Activated T-helper 2 cell treated with anti-CD3 and anti-CD28 coated beads, Interferon-gamma antibody, Interleukin-2, Interleukin-4, amounts not matched to agents 10 μg/mL and 5 μg/mL and 100 μg/mL, durations not matched to agents 14 hours and 24 hours and 36 hours (primary cell): ENCODE measurements at places on chromosomes 1 and 21. TPM values are rescaled to one million over a fixed set of nuclear protein-coding genes. Genes with fewer than 3 reads are reported as not detected.

HSD3B1 gene
- not detected in 2 replicates for total RNA-seq

GRCh38 chr1:157288006-157288405 is 149.8 kb upstream of the ETV3 start:
- peaks cover 6% of the 10 kb centered on the region for H3K27me3 ChIP-seq
- no peak overlapping the region for H3K27ac ChIP-seq
- H3K4me3 ChIP-seq: no peak overlapping the region
- no peaks in the 10 kb centered on the region for H3K36me3 ChIP-seq
- H3K4me1 ChIP-seq: no peaks in the 10 kb centered on the region
- no peak for DNase-seq

GRCh38 chr1:34982820-34983376 is 2.2 kb downstream of the TMEM35B start:
- no peaks in the 10 kb centered on the region for H3K27me3 ChIP-seq
- H3K4me1 ChIP-seq: peaks cover 25% of the 10 kb centered on the region
- H3K4me3 ChIP-seq: peak overlapping the region; percentile 30
- peaks cover 18% of the 10 kb centered on the region for H3K36me3 ChIP-seq

HCN3 gene
- total RNA-seq: 4.8 and 5.4 TPM in 2 replicates

SPRR1A gene
- not detected in 2 replicates for total RNA-seq

DNA sequence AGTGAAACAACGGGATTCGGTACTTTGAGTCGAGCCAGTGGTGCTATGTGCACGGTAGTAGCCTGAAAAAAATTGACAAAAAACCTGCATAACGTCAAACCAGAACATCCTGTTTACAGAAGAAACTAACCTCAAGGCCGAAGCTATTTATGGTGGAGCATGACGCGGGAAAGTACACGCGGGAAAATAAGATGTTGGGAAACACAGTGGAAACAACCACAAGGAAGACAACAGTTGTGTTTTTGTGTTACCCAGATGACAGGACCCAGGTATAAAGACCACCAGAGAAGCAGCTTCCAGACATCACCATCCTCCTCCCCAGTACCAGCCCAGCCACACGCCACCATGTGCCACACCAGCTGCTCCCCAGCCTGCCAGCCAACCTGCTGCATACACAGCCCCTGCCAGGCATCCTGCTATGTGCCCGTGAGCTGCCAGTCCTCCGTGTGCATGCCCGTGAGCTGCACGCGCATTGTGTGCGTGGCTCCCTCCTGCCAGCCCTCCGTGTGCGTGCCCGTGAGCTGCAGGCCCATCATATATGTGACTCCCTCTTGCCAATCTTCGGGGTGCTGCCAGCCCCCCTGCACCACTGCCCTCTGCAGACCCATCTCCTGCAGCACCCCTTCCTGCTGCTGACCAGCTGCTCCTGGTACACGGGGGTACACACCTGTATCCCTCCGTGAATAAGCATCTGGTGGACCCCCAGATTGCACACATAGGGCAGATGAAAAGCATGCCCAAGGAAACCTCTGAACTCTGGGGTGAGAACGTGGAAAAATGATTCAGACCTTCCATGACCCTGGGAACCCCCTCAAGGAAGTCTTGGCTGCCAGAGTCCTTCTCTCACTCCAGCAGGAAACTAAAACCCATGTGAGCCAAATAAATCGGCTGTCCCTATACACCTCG is at the start of gene KRTAP12-3:
Gene KRTAP12-3 (plus strand): TSS at position 298 of the 906 bp plus-strand sequence. CDS start 48 bp downstream, at position 346.
- H3K36me3 ChIP-seq: peaks cover 33% of the 10 kb centered on the region
- peaks cover 40% of the 10 kb centered on the region for H3K4me1 ChIP-seq
- H3K4me3 ChIP-seq: peak within 1 kb of the TSS; percentile 30
- peak within 1 kb of the TSS; percentile 54 for H3K27ac ChIP-seq
- DNase-seq: peak; percentile 39

DNA sequence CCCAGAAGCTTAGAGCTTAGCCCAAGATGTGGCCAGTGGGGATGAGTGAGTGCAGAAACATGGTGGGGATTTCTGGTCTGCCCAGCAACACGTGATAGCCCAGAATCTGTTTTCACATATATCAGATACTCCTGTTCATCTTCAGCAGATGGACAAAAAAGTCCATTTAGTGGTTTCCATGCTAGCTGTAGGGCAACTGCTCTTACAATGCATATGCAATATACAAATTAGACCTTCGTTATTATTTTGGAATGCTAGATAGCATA is 96.9 kb upstream of the SGIP1 start:
- no peak for DNase-seq
- no peak overlapping the region for H3K4me3 ChIP-seq
- no peaks in the 10 kb centered on the region for H3K36me3 ChIP-seq
- H3K4me1 ChIP-seq: peaks cover 32% of the 10 kb centered on the region

DNA sequence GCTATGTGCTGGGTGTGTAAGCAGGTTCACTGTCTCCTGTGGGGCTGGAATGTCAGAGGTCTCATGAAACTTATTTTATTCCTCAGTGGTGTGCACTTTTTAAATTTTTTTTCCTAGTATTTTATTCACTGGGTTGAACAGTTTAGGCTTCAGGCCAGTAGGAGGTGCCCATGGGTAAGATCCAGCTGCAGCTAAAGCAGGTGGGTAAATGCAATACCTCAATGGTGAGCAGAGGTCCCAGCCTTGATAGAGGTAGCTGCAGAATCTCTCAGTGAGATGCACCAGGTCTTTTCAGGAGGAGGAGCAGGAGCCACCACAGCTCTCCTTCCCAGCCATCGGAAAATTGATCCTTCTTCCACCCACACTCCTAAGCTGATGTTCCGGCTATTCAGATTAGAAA is 12.6 kb upstream of the OR6N2 start:
- DNase-seq: peak; percentile 18
- no peak overlapping the region for H3K4me3 ChIP-seq

GRCh38 chr1:16224472-16224871 is 12.0 kb upstream of the ARHGEF19 start:
- H3K27ac ChIP-seq: no peak overlapping the region
- peaks cover 4% of the 10 kb centered on the region for H3K36me3 ChIP-seq
- H3K27me3 ChIP-seq: peaks cover 40% of the 10 kb centered on the region

GRCh38 chr1:51203121-51203873 is 32.8 kb upstream of the RNF11 start:
- H3K4me3 ChIP-seq: no peak overlapping the region
- peak overlapping the region; percentile 62 for H3K27ac ChIP-seq
- no peak for DNase-seq
- H3K27me3 ChIP-seq: no peaks in the 10 kb centered on the region
- peaks cover 24% of the 10 kb centered on the region for H3K4me1 ChIP-seq

DNA sequence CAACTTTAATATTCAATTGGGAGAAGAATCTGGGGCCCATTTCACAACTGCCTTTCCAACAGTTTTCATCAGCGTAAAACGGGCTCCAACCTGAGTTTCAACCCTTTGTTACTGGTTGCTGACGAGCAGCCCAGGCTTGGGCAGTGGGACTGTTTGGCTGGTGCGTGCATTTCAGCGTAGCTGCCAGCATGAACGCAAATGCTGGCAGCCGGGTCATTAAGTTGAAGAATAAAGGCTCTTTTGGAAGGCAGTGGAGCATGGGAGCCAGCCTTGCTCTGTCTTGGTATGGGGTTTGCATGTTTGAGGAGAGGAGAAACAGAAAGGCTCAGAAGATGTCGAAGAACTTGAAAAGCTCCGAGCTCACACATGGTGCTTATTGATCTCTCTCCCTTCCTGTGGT is 40.7 kb downstream of the WDR3 start:
- peaks cover 13% of the 10 kb centered on the region for H3K27me3 ChIP-seq
- no peaks in the 10 kb centered on the region for H3K4me1 ChIP-seq
- H3K27ac ChIP-seq: no peak overlapping the region
- H3K4me3 ChIP-seq: no peak overlapping the region
- DNase-seq: no peak

DNA sequence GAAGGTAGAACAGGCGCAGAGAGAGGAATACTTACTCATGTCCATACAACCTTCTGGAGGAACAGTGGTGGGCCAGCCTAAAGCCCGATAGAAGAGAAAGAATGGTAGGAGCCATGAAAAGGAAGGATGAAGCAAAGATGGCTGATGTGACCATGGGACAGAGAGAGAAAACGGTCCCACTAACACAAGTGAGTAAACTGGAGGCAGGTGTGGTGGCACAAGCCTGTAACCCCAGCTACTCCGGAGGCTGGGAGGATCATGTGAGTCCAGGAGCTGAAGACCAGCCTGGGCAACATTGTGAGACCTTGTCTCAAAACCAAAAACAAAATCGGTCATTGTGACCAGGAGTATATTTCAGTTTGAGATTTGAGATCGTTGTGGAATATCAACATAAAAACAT is 49.4 kb downstream of the C1orf198 start:
- H3K27ac ChIP-seq: no peak overlapping the region
- no peaks in the 10 kb centered on the region for H3K4me1 ChIP-seq
- no peak for DNase-seq
- no peak overlapping the region for H3K4me3 ChIP-seq
- H3K27me3 ChIP-seq: peaks cover 9% of the 10 kb centered on the region
- no peaks in the 10 kb centered on the region for H3K36me3 ChIP-seq

- no peaks in the 10 kb centered on the region for H3K27me3 ChIP-seq
- H3K36me3 ChIP-seq: no peaks in the 10 kb centered on the region
- H3K27ac ChIP-seq: no peak overlapping the region
- no peak overlapping the region for H3K4me3 ChIP-seq
- peaks cover 2% of the 10 kb centered on the region for H3K4me1 ChIP-seq
- DNase-seq: no peak
Measured at GRCh38 chr21:14438211-14438610, 55.3 kb upstream of the HSPA13 start.

DNA sequence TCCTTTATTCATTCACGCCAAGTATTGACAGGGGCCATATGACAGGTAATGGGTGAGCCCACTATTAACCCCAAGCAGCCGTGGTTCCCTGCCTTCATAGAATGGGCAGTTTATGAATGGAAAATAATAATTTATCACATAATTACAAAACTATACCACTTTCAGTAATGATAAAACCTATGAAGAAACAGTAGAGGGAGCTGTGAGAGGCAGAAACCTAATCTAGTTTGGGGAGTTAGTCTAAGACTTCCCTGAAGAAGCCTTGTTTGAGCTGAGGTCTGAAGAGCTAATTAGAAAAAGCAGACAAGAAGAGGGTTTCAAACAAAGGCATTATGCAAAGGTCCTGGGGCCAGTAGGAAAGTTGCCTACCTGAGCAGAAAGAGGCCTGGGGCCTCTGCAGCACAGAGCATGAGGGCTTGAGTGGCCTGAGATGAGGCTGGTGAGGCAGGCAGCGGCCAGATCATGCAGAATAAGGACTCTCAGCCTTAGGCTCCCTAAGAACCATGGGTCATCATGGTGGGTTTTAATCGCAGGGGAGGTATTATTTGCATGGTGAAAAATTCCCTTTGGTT is 142.8 kb downstream of the ATG4C start:
- no peak overlapping the region for H3K27ac ChIP-seq
- no peak for DNase-seq
- H3K4me1 ChIP-seq: no peaks in the 10 kb centered on the region
- no peak overlapping the region for H3K4me3 ChIP-seq
- no peaks in the 10 kb centered on the region for H3K27me3 ChIP-seq

GRCh38 chr1:75083848-75084514 is 50.2 kb upstream of the LHX8 start:
- no peak for DNase-seq
- H3K4me1 ChIP-seq: no peaks in the 10 kb centered on the region
- H3K4me3 ChIP-seq: no peak overlapping the region
- no peaks in the 10 kb centered on the region for H3K27me3 ChIP-seq
- no peak overlapping the region for H3K27ac ChIP-seq

DNA sequence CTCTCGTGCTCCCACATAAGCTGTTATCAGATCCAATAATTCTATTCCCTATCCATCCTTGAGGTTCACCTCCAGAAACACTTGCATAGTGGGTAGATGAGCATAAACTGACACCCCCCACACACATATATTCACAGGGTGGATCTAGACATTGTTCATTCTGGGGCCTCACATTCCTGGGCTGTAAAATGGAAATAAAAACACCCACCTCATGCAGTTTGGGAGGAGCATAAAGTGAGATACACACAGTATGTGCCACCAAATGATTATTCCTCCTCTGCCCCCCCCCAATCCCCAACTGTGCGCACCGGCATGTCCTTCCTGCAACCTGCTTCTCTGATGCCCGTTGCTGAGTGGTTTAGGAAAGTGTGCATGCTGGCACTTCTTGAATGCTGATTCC is 17.9 kb downstream of the PRDM15 start:
- H3K27ac ChIP-seq: no peak overlapping the region
- no peak overlapping the region for H3K4me3 ChIP-seq
- H3K36me3 ChIP-seq: peaks cover 14% of the 10 kb centered on the region
- H3K4me1 ChIP-seq: peaks cover 15% of the 10 kb centered on the region
- no peaks in the 10 kb centered on the region for H3K27me3 ChIP-seq

DNA sequence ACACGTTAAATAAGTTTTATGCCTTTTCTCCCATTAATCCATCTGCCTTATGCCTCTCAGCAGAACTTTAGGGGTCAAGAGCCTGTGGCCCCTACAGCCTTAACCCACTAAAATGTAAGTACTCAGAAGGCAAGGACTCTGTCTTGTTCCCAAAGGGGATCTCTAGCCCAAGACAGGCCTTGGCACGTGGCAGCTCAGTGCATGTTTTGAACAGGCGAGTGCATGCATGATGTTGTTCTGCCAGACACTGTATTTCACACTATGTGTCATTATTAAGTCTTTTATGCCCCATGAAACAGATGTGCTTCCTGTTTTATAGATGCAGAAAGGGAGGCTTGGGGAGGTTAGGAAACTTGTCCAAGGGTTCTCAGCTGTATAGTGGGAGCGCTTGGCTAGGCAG is 102.8 kb downstream of the ETS2 start:
- H3K27me3 ChIP-seq: no peaks in the 10 kb centered on the region
- no peaks in the 10 kb centered on the region for H3K36me3 ChIP-seq
- DNase-seq: no peak

DNA sequence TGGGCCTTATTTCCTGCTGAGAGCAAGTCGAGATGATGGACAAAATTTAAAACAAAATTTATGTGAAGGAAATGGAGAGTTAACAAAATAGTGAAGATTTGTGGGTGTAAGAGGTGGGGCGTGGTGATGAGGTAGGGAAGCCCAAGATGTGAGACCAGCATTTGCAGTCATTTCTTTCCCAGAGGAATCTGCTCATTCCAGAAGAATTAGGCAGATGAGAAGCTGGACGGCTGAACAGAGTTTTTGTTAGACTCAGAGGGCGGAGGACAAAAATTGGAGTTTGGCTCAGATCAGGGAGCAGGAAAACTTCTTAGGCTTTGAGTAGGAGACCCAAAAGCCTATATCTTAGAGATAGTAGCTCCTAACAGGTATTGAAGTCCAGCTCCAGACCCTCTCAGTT is 65.3 kb downstream of the CAMTA1 start:
- H3K27ac ChIP-seq: no peak overlapping the region
- peaks cover 23% of the 10 kb centered on the region for H3K36me3 ChIP-seq
- H3K27me3 ChIP-seq: no peaks in the 10 kb centered on the region
- H3K4me1 ChIP-seq: no peaks in the 10 kb centered on the region
- no peak for DNase-seq

GRCh38 chr1:155011004-155011416 is 8.4 kb downstream of the ZBTB7B start:
- H3K4me3 ChIP-seq: peak overlapping the region; percentile 96
- H3K4me1 ChIP-seq: peaks cover 46% of the 10 kb centered on the region
- no peaks in the 10 kb centered on the region for H3K27me3 ChIP-seq
- DNase-seq: no peak

DNA sequence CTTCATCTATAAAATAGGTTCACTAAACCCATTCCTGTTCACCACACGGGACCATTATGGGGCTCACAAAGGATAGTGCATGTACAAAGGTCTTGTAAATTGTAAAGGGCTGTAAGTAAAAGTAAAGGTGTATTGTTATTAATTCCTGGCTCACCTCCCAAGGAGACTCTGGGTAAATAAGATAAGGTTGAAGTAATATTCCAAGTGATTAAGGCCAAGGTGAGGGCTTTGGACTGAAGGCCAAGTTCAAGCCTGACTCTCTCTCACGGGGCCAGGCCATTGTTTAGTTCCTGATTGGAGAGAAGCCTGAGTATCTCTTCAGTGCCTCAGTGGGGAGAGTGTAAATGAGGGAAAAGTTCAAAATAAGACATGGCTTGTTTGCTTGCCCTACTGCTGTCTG is 19.5 kb upstream of the ZFYVE9 start:
- no peak overlapping the region for H3K27ac ChIP-seq
- peaks cover 14% of the 10 kb centered on the region for H3K27me3 ChIP-seq
